T-helper 9 cell (primary cell): ENCODE measurements at places on chromosomes 7 and 10.

- no peak for DNase-seq
These were observed 97.4 kb downstream of the FGFR2 start for GRCh38 chr10:121500701-121501332.

- no peak for DNase-seq
These were observed 193.1 kb downstream of the EBF3 start for GRCh38 chr10:129771024-129771423.

- DNase-seq, result no peak
These were observed 67.3 kb downstream of the EPDR1 start for GRCh38 chr7:37987732-37988131.

- DNase-seq, result no peak
These were observed 653 bp upstream of the ADRB1 start for GRCh38 chr10:114042895-114043531.

DNA sequence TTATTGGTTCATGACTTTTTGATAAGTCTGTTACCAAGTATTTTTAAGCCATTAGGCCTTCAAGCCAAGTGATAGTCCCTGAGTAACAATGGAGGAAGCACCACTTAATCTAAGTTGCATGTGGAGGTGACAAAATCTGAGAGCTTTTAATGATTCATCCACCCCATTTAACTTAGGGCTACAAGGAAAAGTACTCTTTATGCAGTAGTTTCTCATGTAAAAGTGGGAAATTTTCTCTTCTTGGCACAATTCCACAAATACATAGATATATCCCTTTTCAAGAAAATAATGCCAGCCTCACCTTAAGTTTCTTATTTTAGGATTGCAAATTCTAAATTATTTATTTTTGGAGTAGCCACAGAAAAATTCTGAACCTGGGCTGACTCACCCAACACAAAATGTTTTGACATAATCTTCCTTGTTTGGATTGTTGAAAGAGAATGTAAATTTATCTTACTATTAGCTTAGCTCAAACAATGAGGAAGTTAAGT lies 85.7 kb downstream of the SUGCT start:
- no peak for DNase-seq

DNA sequence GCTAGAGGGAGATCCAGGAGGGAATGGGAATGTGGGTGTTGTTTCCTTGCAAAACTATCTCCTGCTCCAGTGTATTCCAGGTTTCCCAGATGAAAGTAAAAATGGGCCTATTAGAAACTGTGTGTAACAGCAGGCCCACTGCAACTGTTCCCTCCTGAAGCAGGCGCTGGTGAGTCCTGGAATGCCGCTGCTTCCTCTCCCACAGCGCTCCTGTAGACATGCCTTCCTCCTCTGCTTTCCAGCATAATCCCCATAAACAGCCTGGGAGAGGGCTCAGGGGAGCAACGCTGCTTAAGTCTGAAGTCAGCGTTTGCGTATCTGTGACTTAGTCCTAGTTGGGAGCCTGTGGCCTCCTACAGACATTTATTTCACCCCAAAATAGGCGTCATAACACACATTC lies 551.0 kb upstream of the FOXK1 start:
- DNase-seq, result no peak

DNA sequence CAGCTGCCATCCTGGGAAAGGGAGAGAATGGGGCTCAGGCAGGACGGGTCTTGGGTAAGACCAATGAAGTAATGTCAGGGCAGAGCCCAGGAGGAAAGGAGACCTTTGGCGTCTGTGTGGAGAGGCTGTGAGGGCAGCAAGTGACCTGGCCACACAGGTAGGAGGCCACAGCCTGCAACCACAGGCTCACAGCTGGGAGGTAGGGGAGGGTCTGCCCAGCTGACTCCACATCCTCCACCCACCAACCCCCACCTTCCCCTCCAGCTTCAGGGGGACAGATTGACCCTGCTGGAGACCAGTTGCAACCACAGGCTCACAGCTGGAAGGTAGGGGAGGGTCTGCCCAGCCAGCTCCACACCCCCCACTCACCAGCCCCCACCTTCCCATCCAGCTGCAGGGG lies 262.2 kb upstream of the TCERG1L start:
- DNase-seq, result no peak

DNA sequence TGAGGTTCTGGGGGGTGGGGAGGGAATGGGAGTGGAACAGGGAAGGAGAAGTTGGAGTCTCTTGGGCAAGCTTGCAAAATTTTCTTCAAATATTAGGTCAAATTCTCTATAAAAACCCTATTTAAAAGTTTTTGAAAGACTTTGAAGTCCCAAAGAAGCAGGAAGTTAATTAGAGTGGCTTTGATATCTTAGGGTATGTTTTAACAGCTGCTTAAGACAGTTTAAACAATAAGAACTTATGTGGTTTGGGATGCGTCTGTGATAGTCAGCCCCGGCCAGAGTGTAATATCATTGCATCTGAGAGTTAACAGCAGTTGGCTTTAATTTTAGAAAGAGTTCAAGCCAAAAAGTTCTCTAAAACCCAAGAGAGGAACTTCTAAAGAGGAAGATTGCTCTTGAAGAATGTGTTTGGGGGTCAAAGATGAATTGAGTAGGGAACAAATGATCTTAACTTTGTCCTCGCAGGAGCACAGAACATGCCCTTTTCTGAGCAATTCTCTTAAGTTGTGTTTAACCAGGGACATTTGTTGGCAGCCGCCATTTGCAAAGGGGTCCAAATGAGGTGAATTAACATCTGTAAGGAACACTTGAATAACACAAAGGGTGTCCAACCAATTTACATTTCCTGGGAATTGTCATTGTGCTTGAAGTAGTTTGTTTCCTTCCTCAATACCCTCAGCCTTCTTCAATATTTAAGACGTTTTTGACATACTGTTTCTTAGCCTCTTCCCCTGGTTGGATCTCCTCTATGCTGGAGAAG lies 182.4 kb downstream of the PTEN start:
- no peak for DNase-seq

DNA sequence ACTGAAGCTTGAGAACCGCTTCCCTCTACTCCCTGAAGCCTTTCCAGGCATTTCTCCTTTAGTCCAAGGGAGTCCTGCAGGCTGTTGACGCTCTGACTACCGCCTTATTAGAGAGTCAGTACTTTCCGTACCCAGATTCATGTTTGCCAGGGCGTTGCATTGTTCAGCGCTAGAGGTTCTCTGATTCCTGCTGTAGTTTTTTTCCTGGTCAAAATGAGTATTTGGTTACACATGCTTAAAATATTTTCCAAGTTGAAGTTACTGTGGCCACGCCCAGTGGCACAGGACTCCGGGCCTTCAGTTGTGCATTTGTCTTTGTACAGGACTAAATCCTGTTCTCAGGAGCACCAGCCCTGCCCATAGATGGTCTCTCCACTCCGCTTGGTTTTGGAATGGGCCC lies 7.9 kb downstream of the MTURN start:
- no peak for DNase-seq

DNA sequence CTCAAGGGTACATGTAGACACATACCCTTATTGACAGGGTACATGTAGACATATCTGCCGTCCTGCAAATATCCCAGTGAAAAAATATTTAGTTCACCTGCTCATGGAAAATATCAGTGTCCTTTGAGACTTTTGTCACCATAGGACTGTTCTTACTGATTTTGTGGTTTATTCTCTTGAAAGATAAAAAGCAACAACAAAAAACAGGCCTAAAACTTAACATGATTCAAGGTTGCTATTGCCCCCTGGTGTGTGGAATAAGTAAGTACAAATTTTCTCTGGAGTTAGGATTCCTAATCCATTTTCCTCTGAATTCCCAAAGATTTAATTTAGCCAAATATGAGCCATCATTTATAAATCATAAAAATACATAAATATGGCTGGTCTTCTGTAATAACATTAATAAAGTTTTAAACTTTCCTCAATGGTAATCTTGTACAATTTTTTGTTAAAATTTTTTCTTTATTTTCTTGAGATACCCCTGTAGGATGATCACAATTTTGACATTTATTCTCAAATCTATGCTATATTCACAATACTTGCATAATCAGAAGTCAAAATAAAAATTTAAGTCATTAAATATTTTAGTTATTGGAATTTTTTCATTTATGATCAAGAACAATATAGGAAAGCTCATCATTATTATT lies 741.4 kb upstream of the POT1 start:
- no peak for DNase-seq

- no peak for DNase-seq
These were observed 179.9 kb downstream of the MGMT start for GRCh38 chr10:129646973-129647372.

DNA sequence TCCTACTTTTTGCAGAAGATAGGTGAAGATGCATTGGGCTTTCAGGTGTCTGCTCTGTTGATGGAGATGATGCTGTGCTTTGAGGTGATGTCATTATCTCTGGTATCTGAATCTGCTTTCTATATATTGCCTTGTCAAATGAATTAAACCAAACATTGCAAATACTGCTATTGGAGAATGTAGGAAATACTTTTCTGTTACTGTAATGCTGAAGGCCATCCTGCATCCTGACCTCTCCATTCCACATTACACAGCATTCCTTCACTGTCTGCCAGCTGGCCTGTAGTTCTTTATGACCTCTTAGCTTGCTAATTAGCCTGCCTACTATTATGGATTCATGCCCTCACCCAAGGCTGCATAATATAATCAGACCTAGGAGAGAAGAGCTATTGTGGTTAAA lies 73.2 kb downstream of the VCL start:
- DNase-seq, result no peak
